ENCODE measurements at places on chromosomes 1 and 21. TPM values are rescaled to one million over a fixed set of nuclear protein-coding genes. Genes with fewer than 3 reads are reported as not detected.

BTG3 gene
- 34.1 TPM for total RNA-seq

MCOLN3 gene
- not detected for total RNA-seq

RO60 gene
- total RNA-seq = 71.6 TPM

SPRR2G gene
- total RNA-seq = not detected

UBXN10 gene
- total RNA-seq = not detected

TXNIP gene
- 50.9 TPM for total RNA-seq

DNA sequence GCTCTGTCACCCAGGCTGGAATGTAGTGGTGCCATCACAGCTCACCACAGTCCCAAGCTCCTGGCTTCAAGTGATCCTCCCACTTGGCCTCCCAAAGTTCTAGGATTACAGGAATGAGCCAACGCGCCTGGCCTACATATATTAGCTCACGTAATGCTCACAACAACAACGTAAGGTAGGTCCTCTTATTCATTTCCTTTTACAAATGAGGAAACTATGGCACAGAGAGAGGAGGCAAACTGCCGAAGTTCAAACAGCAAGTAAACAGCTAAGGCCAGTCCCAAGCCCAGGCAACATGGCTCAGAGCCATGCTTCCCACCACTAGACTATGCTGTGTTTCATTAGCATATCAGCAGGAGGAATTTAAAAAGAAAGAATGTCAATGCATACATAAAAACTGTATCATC is 284.4 kb downstream of the VAV3 start:
- no peak for DNase-seq
- H3K27ac ChIP-seq = no peak overlapping the region
- no peaks in the 10 kb centered on the region for H3K4me1 ChIP-seq

DNA sequence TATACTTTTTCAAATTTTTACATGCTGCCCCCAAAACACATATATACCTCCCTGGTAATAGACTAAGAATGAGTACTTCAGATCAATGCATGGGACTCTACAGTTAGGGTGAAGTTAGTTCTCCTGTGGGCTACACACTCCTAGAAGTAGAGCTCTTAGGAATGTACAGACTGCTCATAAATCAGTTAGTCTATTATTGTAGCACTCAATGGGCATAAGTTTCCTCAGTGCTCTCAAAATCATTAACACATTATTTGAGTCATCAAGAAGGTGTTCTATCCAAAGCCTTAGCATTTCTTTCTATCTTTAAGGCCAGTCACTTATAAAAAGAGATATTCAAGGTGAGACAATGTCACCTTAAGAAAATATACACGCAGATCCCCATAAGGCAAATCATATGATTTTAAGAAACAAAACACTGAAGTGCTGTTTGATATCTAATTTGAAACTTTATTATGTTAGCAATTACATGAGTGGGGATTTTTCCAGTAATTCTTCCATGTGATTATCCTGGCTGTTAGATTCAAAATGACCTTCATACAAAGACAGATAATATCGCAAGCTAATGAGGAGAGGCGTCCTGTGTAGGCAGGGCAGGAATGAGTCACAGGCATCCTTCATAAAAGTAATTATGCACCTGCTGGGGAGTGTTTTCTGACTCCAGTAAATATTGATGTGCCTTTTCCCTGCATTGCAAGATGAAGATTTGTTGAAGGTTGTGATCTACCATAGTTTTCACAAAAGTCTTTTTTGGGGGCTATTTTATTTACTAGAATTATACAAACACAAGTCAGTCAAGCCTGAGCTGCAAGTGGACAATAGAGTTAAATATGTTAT is 167.2 kb upstream of the ATP1B1 start:
- no peaks in the 10 kb centered on the region for H3K27me3 ChIP-seq
- no peaks in the 10 kb centered on the region for H3K4me1 ChIP-seq
- DNase-seq = no peak
- no peaks in the 10 kb centered on the region for H3K36me3 ChIP-seq

- no peaks in the 10 kb centered on the region for H3K27me3 ChIP-seq
- H3K27ac ChIP-seq = no peak overlapping the region
- DNase-seq = no peak
- peaks cover 11% of the 10 kb centered on the region for H3K36me3 ChIP-seq
These were observed 10.2 kb upstream of the OR10J4 start for GRCh38 chr1:159421821-159422220.

GRCh38 chr21:23130308-23130707 is 2132.1 kb downstream of the NCAM2 start:
- H3K27ac ChIP-seq = no peak overlapping the region
- DNase-seq = no peak
- H3K4me3 ChIP-seq = no peak overlapping the region
- H3K36me3 ChIP-seq = no peaks in the 10 kb centered on the region
- no peaks in the 10 kb centered on the region for H3K4me1 ChIP-seq

GRCh38 chr1:86887479-86888162 is 26.3 kb downstream of the SELENOF start:
- H3K27ac ChIP-seq = no peak overlapping the region
- no peaks in the 10 kb centered on the region for H3K4me1 ChIP-seq
- no peak for DNase-seq
- H3K27me3 ChIP-seq = no peaks in the 10 kb centered on the region
- no peak overlapping the region for H3K4me3 ChIP-seq
- H3K36me3 ChIP-seq = peaks cover 7% of the 10 kb centered on the region

DNA sequence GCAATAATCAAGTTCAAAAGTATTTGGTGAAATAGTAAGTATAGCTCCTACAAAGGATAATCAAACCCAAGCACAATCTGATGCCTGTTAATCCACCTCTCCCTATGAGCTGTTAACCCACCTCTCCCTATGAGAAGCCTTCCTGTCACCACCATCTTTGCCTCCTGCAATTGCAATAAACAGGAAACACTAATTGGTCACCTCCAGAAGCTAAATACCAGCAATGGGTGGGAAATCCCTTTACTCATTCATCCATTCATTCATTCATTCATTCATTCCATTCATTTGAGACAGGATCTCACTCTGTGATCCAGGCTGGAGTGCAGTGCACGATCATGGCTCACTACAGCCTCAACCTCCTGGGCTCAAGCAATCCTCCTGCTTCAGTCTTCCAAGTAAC is 132.8 kb downstream of the RERE start:
- H3K36me3 ChIP-seq = no peaks in the 10 kb centered on the region
- H3K4me3 ChIP-seq = no peak overlapping the region
- H3K27ac ChIP-seq = no peak overlapping the region
- H3K27me3 ChIP-seq = no peaks in the 10 kb centered on the region
- peaks cover 18% of the 10 kb centered on the region for H3K4me1 ChIP-seq

DNA sequence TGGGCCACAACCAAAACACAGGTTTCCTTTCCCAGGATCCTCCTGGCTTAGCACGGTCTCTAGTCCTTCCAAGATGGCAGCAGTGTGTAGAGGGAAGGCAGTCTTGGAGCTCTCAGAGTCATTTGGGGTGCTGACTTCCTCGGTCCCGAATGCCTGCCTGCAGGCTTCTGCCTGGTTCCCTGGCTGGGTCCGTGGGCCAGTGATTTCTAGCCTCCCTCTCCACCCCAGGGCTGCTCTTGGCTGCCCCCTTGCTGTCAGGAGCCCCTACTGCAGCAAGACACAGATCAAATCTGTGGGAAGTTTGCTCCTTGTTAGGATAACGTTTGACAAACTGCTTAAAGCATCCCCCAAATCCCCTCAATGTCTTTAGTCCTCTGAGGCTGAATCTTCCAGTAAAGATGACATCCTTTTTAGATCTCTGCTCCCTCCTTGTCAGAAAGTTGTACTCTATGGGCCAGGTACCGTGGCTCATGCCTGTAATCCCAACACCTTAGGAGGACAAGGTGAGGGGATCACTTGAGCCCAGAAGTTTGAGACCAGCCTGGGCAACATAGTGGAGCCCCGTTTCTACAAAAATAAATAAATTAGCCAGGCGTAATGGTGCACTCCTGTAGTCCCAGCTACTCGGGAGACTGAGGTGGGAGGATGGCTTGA is 272.5 kb downstream of the RRAGC start:
- no peaks in the 10 kb centered on the region for H3K4me1 ChIP-seq
- no peaks in the 10 kb centered on the region for H3K36me3 ChIP-seq
- DNase-seq = no peak
- peaks cover 1% of the 10 kb centered on the region for H3K27me3 ChIP-seq

DNA sequence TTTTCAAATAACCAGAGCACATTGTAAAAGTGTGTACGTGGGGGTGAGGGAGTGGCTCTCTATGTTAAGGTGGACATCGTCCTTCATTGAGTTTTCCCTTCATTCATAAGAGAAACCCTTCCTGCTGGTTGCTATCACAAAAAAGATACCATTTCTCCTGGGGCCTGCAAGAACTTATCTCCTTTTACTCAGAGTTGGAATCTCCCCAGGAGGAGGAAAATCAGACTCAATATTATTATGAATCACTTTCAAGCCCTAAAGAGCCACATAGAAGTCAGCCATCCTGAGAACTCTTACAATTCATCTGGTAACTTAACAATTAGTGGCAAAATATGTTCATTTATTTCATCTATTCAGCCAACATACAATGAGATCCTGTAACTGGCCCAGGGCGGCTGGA is 27.1 kb upstream of the TGFBR3 start:
- H3K27ac ChIP-seq = peak overlapping the region; percentile 14
- peak; percentile 4 for DNase-seq
- H3K4me3 ChIP-seq = no peak overlapping the region
- H3K4me1 ChIP-seq = peaks cover 22% of the 10 kb centered on the region
- H3K27me3 ChIP-seq = no peaks in the 10 kb centered on the region

GRCh38 chr1:114510274-114511031 is 550 bp downstream of the TRIM33 start:
- H3K27ac ChIP-seq = peak overlapping the region; percentile 52
- H3K36me3 ChIP-seq = peaks cover 7% of the 10 kb centered on the region
- peaks cover 2% of the 10 kb centered on the region for H3K27me3 ChIP-seq
- peak; percentile 8 for DNase-seq

- peak; percentile 22 for DNase-seq
- H3K4me1 ChIP-seq = peaks cover 44% of the 10 kb centered on the region
- peak within 1 kb of the TSS; percentile 92 for H3K4me3 ChIP-seq
- H3K27me3 ChIP-seq = peaks cover 2% of the 10 kb centered on the region
- peak within 1 kb of the TSS; percentile 83 for H3K27ac ChIP-seq
- peaks cover 12% of the 10 kb centered on the region for H3K36me3 ChIP-seq
These were observed at the start of gene SLC35D1 for GRCh38 chr1:67053785-67054772. Gene SLC35D1 (minus strand): TSS chr1:67054148. CDS start chr1:67054013, 135 bp downstream.

- no peak overlapping the region for H3K27ac ChIP-seq
- DNase-seq = no peak
- H3K27me3 ChIP-seq = peaks cover 2% of the 10 kb centered on the region
- H3K4me1 ChIP-seq = peaks cover 14% of the 10 kb centered on the region
These were observed 134.7 kb upstream of the CD34 start for GRCh38 chr1:208045463-208046260.

DNA sequence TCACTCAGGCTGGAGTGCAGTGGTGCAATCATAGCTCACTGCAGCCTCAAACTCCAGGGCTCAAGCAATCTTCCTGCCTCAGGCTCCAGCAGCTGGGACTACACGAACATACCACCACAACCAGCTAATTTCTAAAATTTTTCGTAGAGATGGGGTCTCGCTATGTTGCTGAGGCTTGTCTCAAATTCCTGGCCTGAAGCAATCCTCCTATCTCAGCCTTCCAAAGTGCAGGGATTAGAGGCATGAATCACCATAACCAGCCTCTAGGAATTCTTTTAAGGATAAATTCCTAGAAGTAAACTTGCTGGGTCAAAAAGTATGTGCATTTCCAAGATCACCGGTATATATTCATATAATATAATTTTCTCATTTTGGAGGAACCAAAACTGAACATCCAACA is 17.6 kb upstream of the HUNK start:
- H3K4me1 ChIP-seq = no peaks in the 10 kb centered on the region
- peaks cover 8% of the 10 kb centered on the region for H3K36me3 ChIP-seq
- H3K4me3 ChIP-seq = no peak overlapping the region
- no peak overlapping the region for H3K27ac ChIP-seq

GRCh38 chr1:246669659-246670058 is 54.5 kb upstream of the SCCPDH start:
- no peaks in the 10 kb centered on the region for H3K4me1 ChIP-seq
- H3K27me3 ChIP-seq = peaks cover 9% of the 10 kb centered on the region
- peaks cover 60% of the 10 kb centered on the region for H3K36me3 ChIP-seq
- no peak for DNase-seq

DNA sequence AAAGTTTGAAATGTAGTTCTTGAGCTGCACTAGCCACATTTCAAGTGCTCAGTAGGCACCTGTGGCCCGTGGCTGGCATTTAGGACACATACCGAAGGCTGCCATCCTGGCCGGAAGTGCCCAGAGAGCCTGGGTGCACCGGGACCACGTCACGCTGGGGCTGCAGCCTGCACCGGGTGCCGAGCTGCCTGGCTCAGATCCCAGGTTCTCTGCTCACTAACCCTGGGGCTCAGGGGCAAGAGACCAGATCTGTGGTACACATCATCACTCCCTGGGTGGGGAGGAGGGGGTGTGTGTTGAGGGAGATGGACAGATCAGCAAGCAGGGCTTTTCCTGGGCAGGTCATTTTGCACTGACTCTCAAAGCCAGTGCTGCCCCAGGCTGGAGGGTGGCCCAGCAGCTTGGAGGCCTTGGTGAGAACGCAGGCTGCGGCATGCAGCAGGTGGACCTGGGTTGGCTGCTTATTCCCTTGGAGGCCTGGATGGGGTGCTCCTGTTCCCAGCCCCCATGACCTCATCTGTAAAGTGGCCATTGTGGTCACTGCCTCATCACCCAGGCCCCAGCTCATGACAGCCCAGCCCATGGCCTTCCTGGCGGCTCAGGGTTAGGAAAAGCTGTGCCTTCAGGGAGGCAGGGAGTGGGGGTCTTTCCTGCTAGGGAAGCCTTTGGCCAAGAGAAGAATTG is 23.6 kb downstream of the TMEM201 start:
- peaks cover 2% of the 10 kb centered on the region for H3K27me3 ChIP-seq
- H3K4me3 ChIP-seq = no peak overlapping the region
- no peaks in the 10 kb centered on the region for H3K4me1 ChIP-seq
- H3K27ac ChIP-seq = no peak overlapping the region

GRCh38 chr1:228459091-228459993 is 27.8 kb upstream of the RNF187 start:
- peaks cover 44% of the 10 kb centered on the region for H3K4me1 ChIP-seq
- peak; percentile 59 for DNase-seq
- H3K4me3 ChIP-seq = peak overlapping the region; percentile 94
- H3K27me3 ChIP-seq = peaks cover 38% of the 10 kb centered on the region
- H3K27ac ChIP-seq = peak overlapping the region; percentile 94

- DNase-seq = peak; percentile 9
- no peak overlapping the region for H3K27ac ChIP-seq
- H3K4me1 ChIP-seq = peaks cover 32% of the 10 kb centered on the region
- H3K27me3 ChIP-seq = peaks cover 7% of the 10 kb centered on the region
- no peak overlapping the region for H3K4me3 ChIP-seq
These were observed 102.0 kb upstream of the RUNX3 start for GRCh38 chr1:25031966-25032667.

DNA sequence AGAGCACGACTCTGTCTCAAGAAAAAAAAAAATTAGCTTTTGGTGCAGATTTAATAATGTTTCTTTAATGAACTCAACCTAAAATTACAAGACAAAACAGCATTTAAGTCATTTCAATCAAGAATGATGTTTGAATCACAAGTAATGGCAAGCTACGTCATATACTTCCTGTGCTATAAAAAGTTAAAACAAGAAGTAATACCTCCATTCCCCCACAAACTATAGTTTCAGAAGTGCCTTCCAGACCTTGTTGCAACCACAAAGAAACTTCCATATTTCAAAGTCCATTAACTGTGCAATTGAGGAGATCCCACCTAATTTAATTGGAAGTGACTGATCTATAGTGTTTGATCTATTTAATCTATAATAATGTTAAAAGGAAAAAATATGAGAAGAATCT is 15.1 kb downstream of the NRDC start:
- H3K4me1 ChIP-seq = peaks cover 24% of the 10 kb centered on the region
- DNase-seq = no peak
- no peak overlapping the region for H3K4me3 ChIP-seq
- H3K27me3 ChIP-seq = no peaks in the 10 kb centered on the region
- no peak overlapping the region for H3K27ac ChIP-seq
- peaks cover 15% of the 10 kb centered on the region for H3K36me3 ChIP-seq

Data from HFFc6 (cell line).